Ovary (tissue), 10 donors: ENCODE measurements at places on chromosomes 5 and 9.

DNA sequence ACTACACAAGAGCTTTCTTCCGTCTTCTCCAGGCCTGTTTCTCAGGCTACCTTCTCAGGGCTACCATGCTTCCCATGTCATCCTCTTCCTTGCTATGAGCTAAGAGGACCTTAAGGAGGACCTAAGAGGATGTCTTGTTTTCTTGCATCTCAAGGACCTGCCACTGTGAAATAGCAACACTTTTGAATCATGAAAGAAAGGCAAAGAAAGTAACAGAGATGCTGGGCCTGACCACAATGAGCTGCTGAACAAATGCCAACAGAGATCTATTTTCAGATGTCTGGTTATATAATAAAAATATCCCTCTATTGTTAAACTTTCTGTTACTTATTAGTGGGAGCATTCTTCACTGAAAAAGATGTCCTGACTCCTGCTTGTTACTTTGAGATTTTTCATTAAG is 36.7 kb upstream of the ANXA1 start:
- no peaks in the 10 kb centered on the region for H3K27me3 ChIP-seq
- no peaks in the 10 kb centered on the region for H3K36me3 ChIP-seq
- H3K4me1 ChIP-seq, result no peaks in the 10 kb centered on the region
- no peak for DNase-seq
- no peak overlapping the region for H3K27ac ChIP-seq

- DNase-seq, result no peak
- H3K27ac ChIP-seq, result no peak overlapping the region
- H3K4me1 ChIP-seq, result no peaks in the 10 kb centered on the region
- no peaks in the 10 kb centered on the region for H3K36me3 ChIP-seq
These were observed 18.3 kb upstream of the GLE1 start for GRCh38 chr9:128486201-128486600.

GRCh38 chr5:158614951-158615350 is 484.8 kb downstream of the EBF1 start:
- DNase-seq, result no peak
- no peaks in the 10 kb centered on the region for H3K36me3 ChIP-seq
- H3K27me3 ChIP-seq, result no peaks in the 10 kb centered on the region
- no peaks in the 10 kb centered on the region for H3K4me1 ChIP-seq

- no peaks in the 10 kb centered on the region for H3K4me1 ChIP-seq
- H3K4me3 ChIP-seq, result peak overlapping the region; percentile 65
- peak; percentile 49 for DNase-seq
- no peaks in the 10 kb centered on the region for H3K27me3 ChIP-seq
- peak overlapping the region; percentile 82 for H3K27ac ChIP-seq
These were observed 902 bp downstream of the HABP4 start for GRCh38 chr9:96450613-96451528.

- no peak for DNase-seq
- H3K27me3 ChIP-seq, result no peaks in the 10 kb centered on the region
- H3K27ac ChIP-seq, result no peak overlapping the region
- H3K4me1 ChIP-seq, result peaks cover 1% of the 10 kb centered on the region
These were observed 207.9 kb upstream of the CD180 start for GRCh38 chr5:67404256-67405100.

DNA sequence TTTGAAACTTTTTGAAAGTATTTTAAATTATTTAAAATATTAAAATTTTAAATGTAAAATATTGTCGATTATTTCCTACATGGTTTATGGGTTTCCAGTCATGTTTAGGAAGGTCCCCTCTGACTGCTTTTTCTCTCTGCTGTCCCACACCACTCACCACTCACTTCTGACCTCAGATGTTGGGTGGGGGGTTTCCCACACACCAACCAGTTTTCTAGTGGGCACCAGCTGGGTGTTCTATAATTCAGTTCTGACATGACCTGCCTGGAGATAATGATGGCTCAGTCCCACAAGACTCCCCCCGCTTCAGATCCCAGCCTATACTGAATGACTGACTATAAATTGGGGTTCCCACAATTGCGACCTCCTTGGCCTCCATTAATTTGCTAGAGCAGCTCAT is 310.4 kb downstream of the GADD45G start:
- DNase-seq, result no peak
- H3K27me3 ChIP-seq, result no peaks in the 10 kb centered on the region
- no peaks in the 10 kb centered on the region for H3K36me3 ChIP-seq

- no peaks in the 10 kb centered on the region for H3K36me3 ChIP-seq
- H3K27me3 ChIP-seq, result no peaks in the 10 kb centered on the region
- no peak for DNase-seq
- no peaks in the 10 kb centered on the region for H3K4me1 ChIP-seq
- H3K4me3 ChIP-seq, result no peak overlapping the region
These were observed 10.9 kb downstream of the SLC6A19 start for GRCh38 chr5:1212271-1212670.

GRCh38 chr9:127457191-127457878 is 6.0 kb downstream of the LRSAM1 start:
- H3K4me1 ChIP-seq, result peaks cover under 1% of the 10 kb centered on the region
- H3K4me3 ChIP-seq, result no peak overlapping the region
- DNase-seq, result no peak
- H3K36me3 ChIP-seq, result no peaks in the 10 kb centered on the region

- no peak for DNase-seq
- H3K36me3 ChIP-seq, result no peaks in the 10 kb centered on the region
- H3K4me3 ChIP-seq, result no peak overlapping the region
- no peaks in the 10 kb centered on the region for H3K4me1 ChIP-seq
- no peak overlapping the region for H3K27ac ChIP-seq
These were observed 188.3 kb downstream of the BRINP1 start for GRCh38 chr9:119180897-119181296.

GRCh38 chr5:61820836-61821235 is 485.2 kb upstream of the KIF2A start:
- no peak overlapping the region for H3K27ac ChIP-seq
- H3K36me3 ChIP-seq, result no peaks in the 10 kb centered on the region
- H3K27me3 ChIP-seq, result no peaks in the 10 kb centered on the region
- no peak for DNase-seq
